ENCODE measurements at places on chromosomes 3 and 15. TPM values are rescaled to one million over a fixed set of nuclear protein-coding genes. Genes with fewer than 3 reads are reported as not detected.

SLC7A14 gene
- total RNA-seq: 1.8 TPM

ARPIN gene
- 18.9 TPM for total RNA-seq

ALS2CL gene
- 10.4 TPM for total RNA-seq

MASP1 gene
- 4.9 TPM for total RNA-seq

P3H2 gene
- 12.7 TPM for total RNA-seq

GRAMD2A gene
- total RNA-seq: 0.74 TPM

CHST13 gene
- total RNA-seq: 0.32 TPM

CD86 gene
- 6.1 TPM for total RNA-seq

DNA sequence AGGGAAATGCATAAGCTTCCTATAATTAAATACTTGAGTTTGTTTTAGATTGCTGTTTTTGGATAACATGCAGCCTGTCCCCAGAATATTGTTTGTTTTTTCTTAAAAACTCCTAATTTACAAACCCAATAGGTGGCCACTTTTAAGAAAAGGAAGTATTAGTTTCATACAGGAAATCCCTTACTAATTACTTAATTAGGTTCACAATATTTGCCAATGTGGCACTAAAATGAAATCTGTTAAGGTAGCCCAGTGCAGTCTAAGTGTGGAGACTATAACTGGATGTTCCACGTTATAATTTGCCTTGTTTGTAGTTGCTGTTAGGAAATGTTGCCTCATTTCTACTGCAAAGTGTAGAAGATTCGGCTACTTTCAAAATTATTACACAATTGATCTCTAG lies 195.8 kb downstream of the BBX start:
- no peak for DNase-seq

GRCh38 chr15:25839638-25840156 lies 23.4 kb downstream of the ATP10A start:
- no peak for DNase-seq

GRCh38 chr3:44329946-44330345 lies 8.6 kb upstream of the TCAIM start:
- DNase-seq: no peak

- DNase-seq: peak; percentile 63
These were observed 2.8 kb downstream of the SQOR start for GRCh38 chr15:45637552-45638033.

- DNase-seq: no peak
These were observed 31.7 kb upstream of the MAP4 start for GRCh38 chr3:48047841-48048464.

DNA sequence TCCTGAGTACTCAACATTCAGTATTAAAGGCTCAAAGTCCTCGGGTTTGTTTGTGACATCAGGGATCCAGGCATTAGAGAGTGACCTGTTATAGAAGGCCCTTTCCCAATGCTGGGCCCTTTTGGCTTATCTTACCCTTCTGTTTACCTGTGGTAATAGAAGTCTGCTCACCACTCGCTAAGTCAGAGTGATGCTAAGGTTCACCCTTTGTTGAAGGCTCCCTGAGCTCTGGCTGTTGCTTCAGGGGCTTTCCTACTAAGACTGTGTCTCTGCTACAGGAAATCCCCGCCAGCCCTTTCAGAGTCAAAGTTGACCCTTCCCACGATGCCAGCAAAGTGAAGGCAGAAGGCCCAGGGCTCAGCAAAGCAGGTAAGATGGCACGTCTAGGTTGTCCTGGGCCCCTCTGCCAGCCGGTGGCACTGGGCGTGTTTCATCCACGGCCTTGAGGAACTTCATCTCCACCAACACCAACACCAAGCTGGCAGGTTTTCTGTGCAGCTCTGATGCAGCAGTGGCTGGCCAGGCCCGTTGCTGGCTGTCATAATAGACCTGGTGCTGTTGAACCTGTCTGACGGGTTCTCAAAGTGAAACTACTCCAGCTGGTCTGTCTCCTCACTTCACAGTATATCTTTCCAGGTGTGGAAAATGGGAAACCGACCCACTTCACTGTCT lies 99.1 kb downstream of the DNASE1L3 start:
- DNase-seq: peak; percentile 71

GRCh38 chr3:144491333-144491732 lies 519.7 kb downstream of the DIPK2A start:
- no peak for DNase-seq

GRCh38 chr3:51191768-51192167 lies 193.3 kb upstream of the MANF start:
- no peak for DNase-seq

DNA sequence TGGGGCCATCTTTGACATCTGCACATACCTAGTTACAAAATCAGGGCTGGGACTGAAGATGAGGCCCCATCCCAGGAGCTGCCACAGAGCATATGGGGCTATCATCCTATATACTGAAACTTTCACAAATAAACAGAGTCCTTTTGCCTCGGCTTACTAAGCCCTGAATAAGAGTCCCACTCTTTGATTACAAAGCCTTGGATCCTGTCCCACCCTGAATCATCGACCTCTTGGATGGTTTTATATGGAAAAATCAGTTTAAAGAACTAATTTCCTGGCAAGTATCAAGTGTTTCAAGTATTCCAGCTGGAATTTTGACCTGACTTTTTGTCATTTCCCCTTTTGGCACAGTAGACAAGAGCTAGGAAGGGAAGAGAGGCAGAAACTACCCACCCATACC lies 331.3 kb upstream of the FRG2C start:
- DNase-seq: no peak

GRCh38 chr3:35745351-35745750 lies 106.0 kb downstream of the ARPP21 start:
- no peak for DNase-seq

DNA sequence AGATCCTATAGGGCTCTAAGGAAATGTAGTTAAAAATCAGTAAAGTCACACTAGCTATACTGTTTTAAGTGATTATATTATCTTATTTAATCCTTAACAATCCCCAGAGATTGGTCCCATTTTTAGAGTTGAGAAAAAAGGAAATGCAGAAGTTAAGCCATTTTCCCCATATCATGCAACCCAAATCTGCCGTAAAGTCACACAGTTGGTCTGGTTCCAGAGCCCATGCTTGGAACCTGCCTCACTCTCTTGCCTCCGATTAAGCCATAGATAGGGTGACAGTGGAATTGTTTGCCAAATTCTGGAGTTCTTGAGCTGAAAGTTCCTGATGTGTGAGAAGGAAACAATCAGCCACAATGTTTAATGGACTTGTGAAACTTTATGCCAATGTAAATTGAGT lies 2.3 kb upstream of the P2RY13 start:
- no peak for DNase-seq

GRCh38 chr15:57752436-57752835 lies 45.9 kb downstream of the POLR2M start:
- no peak for DNase-seq

- no peak for DNase-seq
These were observed 26.4 kb upstream of the LRIG1 start for GRCh38 chr3:66527246-66527645.

GRCh38 chr3:23916152-23916885 lies 471 bp downstream of the NKIRAS1 start:
- no peak for DNase-seq

- no peak for DNase-seq
These were observed 504.1 kb upstream of the CDIN1 start for GRCh38 chr15:36075333-36075732.

DNA sequence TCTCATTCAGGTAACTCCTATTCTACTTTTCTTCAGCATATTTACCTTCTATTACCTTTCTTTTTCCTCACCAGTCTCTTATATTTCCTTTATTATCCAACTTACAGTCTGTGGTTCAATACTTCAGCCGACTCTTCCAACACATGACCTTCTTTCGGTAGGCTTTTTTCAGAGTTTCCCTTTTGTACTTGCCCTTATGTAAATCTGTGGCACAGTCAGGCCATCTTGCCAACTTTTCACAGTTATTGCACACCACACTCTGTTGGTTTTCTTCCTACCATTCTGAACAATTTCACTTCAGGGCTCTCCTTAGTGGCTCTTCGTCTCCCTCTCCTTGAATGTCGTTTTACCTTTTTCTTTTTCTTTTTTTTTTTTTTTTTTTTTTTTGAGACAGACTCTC lies 427.8 kb downstream of the LPP start:
- DNase-seq: no peak

DNA sequence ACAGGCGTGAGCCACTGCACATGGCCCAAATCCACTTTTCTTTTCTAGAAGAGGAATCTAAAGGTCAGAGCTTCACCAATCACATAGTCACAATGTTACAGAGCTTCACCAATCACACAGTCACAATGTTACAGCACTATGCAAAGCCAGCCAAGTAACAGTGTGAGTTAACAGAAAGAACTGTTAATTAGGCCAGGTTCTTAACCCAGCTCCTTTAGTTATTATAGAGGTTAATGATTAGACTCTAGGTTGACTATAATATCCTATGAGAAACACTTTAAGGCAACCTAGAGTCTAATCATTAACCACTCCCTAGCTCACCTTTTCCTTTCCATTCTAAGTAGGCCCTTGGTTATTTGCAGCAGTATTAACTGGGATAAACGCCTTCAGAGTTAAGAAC lies 54.0 kb downstream of the TASOR start:
- DNase-seq: no peak

- DNase-seq: no peak
These were observed 497.8 kb upstream of the NR2F2 start for GRCh38 chr15:95832668-95833067.

GRCh38 chr3:117786349-117786748 lies 1076.8 kb downstream of the TUSC7 start:
- DNase-seq: no peak

- DNase-seq: no peak
These were observed 458.1 kb downstream of the TBL1XR1 start for GRCh38 chr3:176739159-176739558.

Measured in urinary bladder (tissue), 4 donors.